ENCODE measurements at places on chromosomes 3 and 15.

- DNase-seq: no peak
Measured at GRCh38 chr15:70058642-70059360, 38.9 kb downstream of the TLE3 start.

GRCh38 chr3:114484919-114485318, 191.1 kb downstream of the TIGIT start:
- no peak for DNase-seq

- no peak for DNase-seq
Measured at GRCh38 chr15:63195569-63196015, 6.2 kb downstream of the RAB8B start.

GRCh38 chr3:37670961-37671483, 190.7 kb upstream of the CTDSPL start:
- DNase-seq: no peak

DNA sequence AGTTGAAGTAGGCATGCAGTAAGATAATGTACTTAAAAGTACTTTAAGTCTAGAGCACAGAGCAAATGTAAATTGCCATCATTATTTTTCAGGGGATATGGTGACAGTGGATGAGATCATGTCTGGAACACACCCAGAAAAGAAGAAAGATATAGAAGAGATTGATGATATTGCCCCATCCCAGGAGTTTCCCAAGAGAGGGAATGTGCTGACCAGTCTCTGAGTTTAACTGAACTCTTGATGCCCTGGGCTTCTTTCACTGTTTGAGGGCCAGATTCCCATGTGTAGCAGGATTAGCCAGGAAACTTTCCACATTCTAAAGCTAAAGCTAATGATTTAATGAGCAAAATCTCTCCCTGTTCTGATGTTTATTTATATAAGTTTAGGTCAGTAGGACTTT, 366.8 kb upstream of the UMPS start:
- DNase-seq: no peak

GRCh38 chr3:193465992-193466608, 87.5 kb upstream of the ATP13A5 start:
- no peak for DNase-seq

DNA sequence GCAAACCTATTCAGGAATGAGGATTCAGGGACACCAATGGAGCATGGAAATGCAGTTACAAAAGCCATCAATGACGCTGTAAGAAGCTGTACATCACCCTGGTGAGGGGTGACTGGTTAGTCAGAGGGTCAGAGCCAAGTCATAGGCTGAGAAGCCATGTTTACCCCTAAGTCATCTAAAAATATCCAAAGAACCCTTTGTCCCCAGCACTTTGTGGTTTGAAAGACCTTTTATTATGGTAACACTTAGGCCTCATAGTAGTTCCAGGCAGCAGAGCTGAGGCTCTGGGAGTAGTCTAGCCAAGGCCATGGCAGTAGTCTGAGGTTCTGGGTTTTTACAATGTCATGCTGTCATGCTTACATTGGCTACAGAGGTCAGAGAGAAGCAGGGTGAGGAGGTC, 131.2 kb downstream of the CTNNB1 start:
- DNase-seq: no peak

- DNase-seq: no peak
Measured at GRCh38 chr3:31498791-31499190, 33.9 kb upstream of the STT3B start.

DNA sequence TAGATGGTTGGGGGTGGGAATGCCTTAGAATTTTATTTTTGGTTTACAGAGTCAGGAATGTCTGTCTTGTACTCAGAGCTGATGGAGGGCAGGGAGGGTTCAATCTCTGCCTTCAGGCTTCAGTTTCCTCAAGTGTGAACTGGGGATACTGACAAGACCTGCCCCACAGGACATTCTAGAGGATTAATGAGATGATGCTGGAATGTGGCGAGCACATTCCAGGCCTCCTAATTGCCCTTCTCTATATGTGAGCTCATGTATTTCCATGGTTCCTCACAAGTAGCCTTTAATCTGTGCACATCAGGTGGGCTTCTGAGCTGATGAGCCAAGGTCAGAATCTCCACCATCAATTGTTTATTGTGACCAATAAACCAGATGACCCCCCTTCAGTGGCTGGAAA, 90.4 kb downstream of the CACNA2D3 start:
- DNase-seq: no peak

DNA sequence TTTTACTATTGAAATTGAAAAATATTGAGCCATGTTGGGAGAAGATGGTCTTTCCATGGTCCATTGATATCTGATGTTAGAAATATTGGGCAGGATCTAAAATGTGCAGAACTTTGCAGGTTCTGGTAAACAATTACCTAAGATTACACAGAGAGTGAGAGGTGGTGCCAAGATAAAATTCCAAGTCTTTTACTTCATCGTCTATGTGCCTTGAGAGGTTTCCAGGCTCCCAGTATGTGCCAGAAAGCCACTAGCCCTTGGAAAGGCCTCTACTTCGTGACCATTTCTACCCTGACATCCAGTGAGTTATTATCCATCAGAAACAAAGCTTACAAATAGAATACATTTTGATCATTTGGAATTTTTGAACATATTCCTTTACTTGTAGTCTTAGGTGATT, 27.6 kb downstream of the CD200 start:
- no peak for DNase-seq

GRCh38 chr3:2784627-2785026, 325.5 kb downstream of the IL5RA start:
- no peak for DNase-seq

DNA sequence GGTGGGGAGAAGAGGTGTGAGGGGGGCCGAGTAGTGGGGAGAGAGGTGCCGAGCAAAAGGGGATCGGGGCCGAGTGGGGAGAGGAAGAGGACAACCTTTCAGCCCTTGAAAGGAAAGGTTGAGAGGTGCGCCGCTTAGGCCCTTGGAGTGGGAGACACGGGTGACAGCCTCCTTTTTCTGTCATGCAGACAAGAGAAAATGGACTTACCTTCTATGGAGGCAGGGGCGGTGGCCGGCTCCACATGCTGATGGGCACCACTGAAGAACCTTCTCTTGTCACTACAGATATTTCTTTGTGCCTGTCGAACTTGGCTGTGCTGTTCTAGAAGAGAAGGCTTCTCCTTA, 421 bp downstream of the KLHL18 start:
- DNase-seq: peak; percentile 36

DNA sequence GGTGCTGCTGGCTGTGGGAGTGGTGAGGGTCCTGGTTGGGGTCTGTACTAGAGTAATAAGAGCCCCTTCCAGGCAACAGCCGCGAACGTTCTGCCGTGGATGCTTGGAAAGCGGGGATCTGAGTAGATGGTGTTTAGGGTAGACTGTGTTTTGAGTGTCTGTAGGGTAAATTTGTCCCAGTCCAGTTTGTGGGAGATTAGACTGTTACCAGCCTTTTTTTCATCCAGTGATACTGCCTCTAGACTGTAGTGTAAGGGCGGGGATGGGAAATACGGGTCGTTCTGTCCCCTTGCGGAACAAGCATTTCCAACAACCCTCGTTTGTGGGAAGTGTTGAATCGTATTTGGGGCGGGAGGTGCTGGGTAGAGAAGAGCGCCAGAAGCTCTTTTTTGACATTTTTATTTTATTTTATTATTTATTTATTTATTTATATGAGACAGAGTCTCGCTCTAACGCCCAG, 424 bp downstream of the HAUS2 start:
- no peak for DNase-seq

DNA sequence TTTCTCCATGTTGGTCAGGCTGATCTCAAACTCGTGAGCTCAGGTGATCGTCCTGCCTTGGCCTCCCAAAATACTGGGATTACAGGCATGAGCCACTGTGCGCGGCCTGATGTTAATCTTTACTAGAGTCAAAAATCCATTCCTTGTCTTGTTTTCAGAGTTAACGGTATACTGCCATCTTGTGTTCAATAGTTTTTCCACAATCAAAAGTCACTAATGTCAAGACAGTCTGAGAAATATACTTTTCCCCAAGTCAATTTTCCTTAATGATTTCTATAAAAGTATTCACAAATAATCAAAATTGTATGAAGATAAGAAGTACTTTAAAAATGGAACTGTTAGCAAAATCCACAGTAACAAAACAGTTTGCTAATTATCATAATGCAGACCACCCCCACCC, 8.5 kb downstream of the CRBN start:
- no peak for DNase-seq

GRCh38 chr3:37272741-37273140, 98.4 kb upstream of the LRRFIP2 start:
- DNase-seq: no peak

DNA sequence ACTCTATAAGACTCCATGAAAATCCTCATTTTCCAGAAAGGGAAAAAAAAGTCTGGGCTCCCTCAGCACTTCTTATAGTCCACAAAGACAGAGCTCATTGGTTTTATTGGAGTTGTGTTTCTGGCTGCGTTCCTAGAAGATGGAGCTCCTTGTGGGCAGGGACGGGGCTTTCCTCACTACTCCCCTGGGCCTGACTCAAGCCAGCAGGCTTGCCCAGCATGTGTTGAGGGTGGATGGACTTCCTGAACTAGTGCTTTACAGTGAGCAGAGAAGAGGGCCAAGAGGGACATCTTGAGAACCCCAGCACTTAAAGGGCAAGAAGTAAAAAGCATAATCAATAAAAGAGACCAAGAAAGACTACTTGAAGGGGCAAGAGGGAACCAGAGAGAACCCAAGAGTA, 43.2 kb upstream of the EPHB1 start:
- no peak for DNase-seq

DNA sequence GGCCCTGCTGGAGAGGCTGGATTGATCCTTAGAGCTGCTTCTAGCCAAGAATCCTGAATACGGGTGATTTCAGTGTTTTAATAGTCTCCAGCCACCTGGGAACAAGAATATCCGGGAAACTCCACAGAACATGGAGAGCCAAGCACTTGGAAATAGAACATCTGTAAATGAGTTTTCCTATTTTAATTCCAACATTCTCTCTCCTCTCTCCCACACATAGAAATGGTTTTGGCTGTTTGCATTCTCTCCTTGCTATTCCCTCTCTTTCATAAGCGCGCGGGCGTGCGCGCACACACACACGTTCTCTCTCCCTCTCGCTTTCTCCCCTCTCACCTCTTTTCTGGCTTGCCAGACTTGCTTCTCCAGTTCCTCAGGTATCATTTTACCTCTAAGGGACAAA, 50.6 kb downstream of the GADL1 start:
- DNase-seq: no peak

GRCh38 chr15:40633178-40633577, 39.1 kb downstream of the KNL1 start:
- no peak for DNase-seq

DNA sequence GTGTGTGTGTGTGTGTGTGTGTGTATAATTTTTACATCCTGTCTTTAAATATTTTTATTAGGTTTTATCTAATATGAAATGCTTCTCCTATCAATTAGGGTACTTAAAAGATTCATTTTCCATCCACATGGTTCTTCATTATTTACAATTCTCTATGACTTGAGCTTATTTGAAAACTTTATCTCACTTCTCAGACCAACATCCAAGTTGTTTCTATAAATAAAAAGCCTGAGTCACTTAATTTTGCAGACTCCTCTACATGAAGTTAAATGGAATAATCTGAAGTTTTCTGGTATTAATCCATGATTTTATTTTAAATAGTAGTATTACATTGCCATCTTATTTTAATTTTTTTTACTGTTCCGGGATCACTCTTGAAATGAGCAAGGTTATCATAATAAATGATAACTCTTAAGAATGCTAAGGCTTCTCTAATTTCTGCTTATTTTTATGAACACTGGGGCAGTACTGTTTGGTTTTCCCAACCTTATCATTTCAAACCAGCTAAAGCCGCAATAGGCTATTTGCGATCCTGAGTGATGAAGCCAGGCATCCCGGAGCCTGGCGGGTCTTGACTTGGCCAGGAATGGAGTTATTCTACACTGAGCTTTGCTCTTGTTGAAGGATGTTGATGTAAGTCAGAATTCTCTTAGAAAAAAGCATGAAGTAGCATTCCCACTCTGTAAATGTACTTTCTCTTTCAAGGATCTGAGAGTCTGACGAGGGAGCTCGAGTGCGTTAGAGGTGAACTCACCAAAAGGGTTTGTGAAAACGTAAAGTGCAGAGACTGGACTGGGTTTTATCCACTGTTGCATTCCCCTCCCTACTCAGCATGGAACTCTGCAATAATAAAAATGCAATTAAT, 220.2 kb upstream of the LRTM1 start:
- DNase-seq: no peak

DNA sequence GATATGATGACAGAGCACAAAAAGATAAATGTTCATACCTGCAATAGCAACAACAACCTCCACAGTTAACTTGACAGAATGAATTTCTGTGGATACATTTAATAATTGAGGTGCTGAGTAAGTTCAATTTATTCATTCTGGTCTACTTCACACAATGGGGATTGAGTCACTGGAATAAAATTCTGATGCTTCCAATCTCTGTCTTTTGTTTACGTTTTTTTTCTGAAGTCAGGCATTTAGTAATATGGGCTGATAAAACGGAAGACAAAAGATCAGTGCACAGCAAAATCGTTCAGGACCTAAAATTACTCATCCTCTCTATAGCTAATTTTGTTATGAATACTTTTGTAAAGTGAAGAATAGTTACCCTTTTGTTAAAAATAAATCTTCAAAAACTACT, 565.9 kb upstream of the CCDC54 start:
- no peak for DNase-seq

DNA sequence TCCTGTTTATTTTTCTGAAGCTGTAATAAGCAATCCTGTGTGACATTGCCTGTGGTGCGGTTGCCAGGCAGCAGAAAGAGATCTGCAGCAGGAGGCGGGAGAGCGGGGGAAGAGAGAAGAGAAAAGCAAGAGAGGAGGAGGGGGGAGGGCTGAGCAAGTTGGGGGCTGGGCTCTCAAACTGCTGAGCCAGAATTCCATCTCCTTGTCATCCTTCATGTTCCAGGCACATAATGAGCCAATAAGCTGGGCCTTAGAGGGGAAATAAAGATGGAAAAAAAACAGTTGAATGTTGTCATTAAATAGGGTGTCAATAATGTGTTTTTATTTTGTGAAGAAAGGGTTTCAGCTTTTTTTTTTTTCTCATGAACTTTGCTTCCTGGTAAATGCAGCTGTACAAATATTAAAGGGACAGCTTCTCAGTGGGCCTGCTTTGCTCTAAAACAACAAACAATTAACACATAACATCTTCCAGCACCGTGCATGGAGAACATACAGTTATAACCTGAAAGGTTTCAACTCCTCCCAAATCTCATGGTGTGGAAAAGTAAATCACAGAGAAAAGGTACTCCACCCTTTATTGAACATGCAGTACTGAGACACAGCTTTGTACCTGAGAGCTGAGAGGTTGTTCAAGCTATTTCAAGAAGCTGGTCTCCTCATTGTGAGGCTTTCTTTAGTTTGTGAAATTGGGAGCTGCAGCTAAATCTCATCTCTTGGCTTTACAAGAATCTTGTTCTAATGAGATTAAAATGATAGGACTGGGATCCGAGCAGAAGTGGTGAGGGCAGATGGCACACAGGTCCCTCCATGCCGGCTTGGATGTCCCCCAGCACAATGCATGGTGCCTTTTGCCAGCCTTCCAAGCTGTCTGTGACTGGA, 451.1 kb upstream of the KCNMB2 start:
- peak; percentile 25 for DNase-seq
